ENCODE measurements at places on chromosomes 7 and 10.
A peak's percentile ranks its signal among the peaks of the same experiment; 100 is the strongest.

- DNase-seq, result no peak
Observed at GRCh38 chr10:63261496-63261895, 128.4 kb downstream of the NRBF2 start.

GRCh38 chr7:46137725-46138124, 216.7 kb upstream of the IGFBP3 start:
- DNase-seq, result no peak

DNA sequence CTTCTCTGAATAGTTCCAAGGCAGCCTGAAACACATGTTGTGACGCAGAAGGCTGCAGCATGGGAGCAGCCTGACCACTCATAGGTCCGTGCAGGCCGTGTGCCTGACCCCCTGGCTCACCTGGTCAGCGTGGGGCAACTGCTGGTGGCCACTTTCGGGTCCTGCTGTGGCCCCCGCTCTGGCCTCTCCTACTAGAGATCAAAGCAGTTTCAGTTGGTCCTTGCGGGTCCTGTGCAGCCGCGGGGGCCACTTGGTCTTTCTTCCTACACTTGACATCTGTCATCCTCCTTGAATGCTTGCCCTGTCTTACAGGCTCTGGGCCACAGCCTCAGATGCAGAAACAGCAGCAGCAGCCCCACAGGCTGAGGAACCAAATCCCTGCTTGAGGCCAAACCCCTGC, 320.8 kb upstream of the ZNF32 start:
- DNase-seq, result no peak

DNA sequence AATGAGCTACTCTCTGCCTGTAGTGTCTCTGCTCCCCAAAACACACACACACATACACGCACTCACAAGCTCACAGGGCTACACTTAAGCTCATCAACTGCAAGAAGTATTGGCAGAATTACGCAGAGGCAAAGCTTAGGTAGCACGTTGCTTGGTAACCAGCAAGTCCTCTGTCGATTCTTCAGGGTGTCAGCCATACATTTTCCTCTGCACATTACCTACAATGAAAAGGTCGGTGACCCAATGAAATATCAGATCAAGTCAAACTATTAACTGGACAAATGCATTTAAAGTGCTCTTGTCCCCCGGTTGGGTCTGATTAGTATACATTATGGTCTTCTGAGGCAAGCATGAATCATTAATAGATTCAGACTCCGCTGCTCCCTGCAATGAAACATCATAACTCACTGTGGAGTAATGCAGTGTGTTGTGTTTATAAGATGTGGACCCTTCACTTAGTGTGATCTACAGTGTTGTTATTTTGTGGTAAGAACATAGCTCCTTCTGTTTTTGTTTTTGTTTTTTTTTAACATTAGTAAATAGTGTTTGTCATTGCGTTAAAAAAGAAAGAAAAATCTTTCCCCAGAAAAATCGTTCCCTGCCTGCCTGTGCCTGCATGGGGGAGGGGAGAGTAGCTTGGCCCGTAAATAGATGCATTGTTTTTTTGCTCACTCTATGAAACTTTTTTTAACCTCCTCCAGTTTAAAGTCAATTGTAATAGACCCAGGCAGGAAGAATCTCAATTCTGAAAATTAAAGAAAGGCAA, 325.5 kb downstream of the SFMBT2 start:
- no peak for DNase-seq

DNA sequence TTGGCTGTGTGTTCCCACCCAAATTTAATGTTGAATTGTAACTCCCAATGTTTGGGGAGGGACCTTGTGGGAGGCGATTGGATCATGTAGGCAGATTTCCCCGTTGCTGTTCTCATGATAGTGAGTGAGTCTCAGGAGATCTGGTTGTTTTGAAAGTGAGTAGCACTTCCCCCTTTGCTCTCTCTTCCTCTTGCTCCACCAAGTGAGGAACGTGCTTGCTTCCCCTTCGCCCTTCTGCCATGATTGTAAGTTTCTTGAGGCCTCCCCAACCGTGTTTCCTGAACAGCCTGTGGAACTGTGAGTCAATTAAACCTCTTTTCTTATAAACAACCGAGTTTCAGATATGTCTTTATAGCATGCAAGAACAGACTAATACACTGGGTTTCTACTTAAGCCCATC, 176.3 kb downstream of the CDK14 start:
- no peak for DNase-seq

DNA sequence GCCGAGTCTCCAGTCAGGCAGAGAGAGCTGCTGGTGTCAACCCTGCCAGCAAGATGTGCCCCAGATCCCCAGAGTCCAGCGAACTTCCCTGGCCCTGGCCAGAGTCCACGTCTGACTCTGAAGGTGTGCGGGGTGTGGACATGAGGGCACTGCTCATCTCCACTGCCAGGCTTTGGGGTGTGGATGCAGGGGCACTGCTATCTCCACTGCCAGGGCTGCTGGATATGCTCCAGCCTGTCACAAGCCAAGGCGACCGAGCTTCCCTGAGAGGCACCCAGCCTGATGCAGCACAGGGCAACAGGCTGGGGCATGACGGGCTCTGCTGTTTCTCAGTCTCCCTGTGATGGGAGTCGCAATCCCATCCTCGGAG, 596.8 kb downstream of the PTPRN2 start:
- DNase-seq, result no peak

DNA sequence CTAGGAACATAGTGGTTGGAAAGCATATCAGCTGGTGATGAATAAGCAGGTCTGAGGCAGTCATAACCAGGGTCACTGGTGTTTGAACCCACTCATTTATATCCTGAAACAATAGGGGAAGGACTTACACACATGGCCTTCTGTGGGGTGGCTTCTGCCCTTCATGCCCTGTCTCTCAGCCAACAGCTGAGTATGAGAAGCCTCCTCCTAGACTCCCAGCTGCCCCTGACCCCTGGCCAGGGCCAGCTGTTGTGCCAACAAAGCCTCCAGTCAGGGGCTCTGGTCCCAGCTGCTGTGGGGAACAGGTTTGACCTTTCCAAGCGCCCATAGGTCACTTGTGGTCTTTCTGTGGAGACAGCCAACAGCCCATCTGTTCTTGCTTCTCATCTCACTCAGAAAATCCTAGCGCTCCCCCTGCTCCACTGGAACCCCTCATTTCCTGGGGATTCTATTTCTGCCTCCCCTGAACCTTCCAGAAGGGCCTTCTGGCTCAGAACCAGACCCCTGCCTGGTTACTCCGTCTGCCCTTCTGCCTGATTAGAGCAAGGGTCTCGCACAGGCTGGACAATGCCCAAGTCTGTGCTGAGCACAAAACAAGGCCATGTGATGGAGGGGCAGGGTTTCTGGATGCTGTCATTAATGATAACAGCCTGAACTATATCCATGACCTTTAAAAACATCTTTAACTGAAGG, 9.7 kb upstream of the PURB start:
- DNase-seq, result no peak

GRCh38 chr7:74217455-74218342, 7.9 kb downstream of the LAT2 start:
- DNase-seq, result no peak

DNA sequence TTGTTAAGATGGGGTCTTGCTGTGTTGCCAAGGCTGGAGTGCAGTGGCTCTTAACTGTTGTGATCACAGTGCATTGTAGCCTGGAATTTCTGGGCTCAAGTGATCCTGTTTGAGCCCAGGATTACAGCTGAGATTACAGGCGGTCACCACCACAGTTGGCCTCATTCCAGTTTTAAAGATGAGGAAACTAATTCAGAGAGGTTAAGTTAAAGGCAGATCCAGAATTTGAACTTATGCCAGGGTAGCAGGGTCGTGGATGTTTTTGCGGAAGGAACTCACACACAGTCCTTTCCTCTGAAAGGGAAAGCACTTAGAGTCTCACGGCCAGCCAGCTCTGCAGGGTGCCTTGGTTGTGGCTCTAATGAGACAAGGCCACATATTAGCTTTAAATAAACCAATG, 84.7 kb downstream of the MMRN2 start:
- no peak for DNase-seq

GRCh38 chr10:84523526-84523925, 195.1 kb downstream of the CCSER2 start:
- DNase-seq, result no peak

- no peak for DNase-seq
Observed at GRCh38 chr10:51382181-51382580, 307.9 kb downstream of the PRKG1 start.

DNA sequence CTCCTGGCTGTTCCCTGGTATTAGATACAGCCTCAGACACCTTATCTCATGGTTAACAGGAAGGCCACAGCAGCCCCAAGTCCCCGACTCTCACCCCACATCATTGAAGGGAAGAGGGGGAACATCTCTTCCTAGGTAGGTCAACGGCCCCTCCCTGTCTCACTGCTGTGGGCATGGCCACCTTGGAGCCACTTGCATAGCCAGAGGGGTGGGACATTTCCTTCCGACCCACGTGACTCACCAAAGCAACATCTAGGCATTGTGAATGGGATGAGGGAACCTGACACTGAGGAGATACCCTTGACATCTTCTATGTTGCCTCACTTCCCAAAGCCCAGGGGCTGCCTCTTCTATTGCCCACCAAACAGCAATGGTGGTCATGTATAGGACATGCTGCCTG, 68.5 kb upstream of the GPR26 start:
- DNase-seq, result no peak

DNA sequence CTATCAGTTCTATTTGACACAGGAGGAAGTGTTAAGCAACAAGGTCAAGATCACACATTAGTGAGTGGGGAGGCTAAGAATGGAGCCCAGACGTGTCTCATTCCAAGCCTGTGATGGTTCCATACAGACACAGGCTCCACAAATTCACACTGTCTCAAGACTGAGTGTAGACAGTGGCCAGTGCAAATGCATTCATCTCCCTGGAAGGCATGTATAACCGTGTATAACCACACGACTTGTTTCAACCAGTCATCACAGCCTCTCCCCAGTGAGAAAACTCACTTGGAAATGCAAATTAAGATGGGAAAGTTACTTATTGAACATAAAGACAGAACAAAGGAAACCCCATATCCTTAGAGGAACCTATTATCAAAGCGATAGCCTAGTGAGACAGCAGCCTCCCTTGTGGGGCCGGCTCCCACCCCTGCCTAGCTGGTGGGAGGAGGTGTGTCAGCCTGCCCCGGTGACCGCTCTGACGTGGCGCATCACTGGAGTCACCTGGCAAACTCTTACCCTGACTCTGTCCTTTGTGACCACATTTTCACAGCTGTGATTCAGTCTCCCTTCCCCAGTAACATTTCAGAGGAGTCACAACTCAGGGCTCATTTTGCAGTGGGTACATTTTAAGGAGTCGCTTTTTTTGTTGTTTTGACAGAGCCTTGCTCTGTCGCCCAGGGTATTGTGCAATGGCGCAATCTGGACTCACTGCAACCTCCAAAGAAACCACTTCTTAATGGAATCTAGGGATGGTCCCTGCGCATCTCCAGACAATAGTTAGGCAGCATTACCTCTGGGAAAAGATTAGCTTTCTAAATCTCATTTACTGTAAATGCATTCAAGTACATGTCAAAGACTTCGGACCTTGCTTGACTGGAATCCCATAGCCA, 126.6 kb upstream of the PARD3 start:
- DNase-seq, result no peak

GRCh38 chr7:44157116-44158080, 16.3 kb upstream of the MYL7 start:
- no peak for DNase-seq

DNA sequence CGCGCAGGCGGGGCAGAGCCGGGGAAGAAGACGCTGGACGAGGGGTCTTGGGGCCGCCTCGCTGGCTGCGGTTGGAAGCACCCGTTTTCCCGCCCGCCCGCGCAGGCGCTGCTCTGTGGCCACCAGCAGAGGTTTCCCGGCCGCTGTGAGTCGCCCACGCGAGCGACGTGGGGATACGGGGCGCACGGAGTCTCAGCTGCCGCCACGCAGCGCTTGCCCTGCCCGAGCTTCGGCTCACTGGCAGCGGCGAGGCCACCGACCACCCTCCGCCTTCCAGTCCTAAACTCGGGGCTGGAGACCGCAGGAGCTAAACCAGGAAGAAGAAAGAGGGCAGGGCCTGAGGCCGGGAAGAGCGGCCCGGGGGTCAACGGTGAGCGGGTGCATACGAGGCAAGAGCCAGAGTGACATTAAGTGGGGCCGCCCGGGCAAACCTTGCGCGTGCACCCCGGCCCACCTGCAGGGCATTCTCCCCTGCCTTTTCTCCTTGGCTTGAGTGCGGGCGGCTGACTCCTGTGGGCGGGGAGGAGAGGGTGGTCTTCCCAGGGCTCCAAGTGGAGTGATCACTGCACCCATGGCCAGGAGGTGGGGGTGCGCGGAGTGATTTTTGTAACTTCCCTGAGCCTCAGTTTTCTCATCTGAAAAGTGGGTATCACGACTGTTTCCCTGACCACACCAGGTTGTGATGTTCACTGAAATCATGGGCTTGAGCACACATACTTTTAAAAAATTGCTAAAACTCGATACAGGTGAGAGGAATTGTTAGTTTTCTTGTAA, 7.1 kb upstream of the EMX2 start:
- DNase-seq, result no peak

- DNase-seq, result no peak
Observed at GRCh38 chr7:66423729-66424128, 205.0 kb upstream of the KCTD7 start.

DNA sequence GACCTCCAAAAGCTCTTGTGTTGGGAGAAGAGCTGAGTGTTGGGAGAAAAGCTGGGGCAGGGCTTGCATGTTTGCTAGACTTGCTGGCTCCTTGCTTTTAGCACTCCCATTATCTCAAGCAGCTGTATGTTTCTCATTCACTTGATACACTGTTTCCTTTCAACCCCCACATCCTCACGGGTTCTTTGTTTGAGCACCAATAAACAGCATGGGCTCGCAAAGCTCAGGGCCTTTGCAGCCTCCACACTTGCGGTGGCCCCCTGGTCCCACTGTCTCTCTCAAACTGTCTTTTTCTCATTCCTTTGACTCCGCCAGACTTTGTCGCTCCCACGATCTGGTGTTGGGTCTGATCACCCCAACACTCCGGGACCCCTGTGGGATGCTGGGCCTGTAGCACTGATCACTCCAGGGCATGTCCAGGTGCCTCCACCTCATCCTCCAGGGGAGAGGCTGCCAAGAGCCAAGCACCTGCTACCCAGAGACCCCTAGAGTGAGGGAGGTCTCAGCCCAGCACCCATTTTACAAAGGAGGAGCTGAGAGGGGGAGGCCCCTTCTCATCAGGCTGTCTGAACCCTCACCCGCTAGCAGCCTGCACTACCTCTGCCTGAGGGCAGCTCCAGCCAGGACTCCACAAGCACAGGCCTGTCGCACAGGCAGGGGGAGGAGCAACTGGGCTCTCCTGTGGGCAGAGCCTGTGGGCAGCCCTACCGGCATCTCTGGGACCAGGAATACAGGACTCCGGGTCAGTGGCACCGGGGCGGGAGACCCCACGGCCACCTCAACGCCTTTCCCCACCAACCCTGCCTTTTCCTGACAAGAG, 49.1 kb upstream of the MSMB start:
- DNase-seq, result no peak

GRCh38 chr10:3754727-3755439, 30.1 kb downstream of the KLF6 start:
- DNase-seq, result no peak

DNA sequence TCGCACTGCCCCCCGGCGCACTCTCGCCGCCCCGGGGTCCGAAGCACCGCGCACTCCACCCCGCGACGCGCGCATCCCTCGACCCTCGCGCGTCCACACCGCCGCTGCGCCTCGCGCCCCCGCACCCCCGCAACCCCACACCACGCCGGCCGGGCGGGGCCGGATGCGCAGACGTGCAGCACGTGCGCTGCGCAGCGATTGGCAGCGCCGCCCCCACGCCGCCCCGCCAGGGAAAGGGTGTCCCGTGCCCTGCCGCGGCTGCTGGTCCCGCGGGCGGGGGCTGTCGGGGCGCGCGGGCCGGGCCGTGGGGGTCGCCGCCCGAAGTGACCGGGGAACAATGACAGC, 53.7 kb upstream of the KDM7A start:
- peak; percentile 68 for DNase-seq
